CD4-positive, alpha-beta T cell treated with Interleukin-6 at 100 ng/mL for 8 hours (primary cell): ENCODE measurements at places on chromosomes 4 and X.

DNA sequence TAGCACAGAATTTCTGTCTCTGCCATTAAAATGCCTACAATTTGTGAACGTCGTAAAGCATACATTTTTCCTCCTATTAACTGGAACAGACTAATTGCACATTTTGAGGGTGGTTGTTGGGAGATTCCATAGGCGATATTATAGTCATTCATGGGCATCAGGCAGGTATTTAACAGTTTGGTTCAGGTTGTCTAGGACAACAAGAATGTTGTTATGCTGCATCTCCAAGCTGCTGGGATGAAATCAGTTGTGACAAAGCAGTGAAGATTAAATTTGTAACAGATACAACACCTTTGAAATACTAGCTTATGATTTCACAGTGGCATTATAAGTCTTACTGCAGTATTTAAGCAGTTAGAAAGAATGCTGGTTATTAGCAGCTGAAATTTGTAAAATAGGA lies 339.7 kb upstream of the PITX2 start:
- no peak for DNase-seq

GRCh38 chrX:85992811-85993229 lies 54.5 kb downstream of the CHM start:
- DNase-seq, result no peak

DNA sequence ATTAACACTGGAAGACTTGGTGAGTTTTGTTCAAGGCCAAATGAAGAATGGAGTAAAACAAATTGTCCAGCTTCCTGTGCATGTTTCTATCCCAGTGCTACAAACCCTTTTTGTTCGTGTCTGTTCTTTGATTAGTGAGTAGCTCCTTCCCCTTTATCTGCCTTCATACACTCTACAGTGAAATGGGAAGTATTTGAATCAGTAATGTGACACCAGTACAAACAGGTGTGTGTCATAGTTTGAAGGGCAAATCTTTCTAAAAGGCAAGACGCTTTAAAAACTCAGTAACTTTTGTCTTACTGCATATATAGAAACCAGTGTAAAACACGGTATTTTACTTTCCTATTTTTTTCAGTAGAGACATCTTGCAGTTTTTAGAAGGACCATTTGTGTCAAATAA lies 5.9 kb downstream of the ARHGEF38 start:
- DNase-seq, result no peak

DNA sequence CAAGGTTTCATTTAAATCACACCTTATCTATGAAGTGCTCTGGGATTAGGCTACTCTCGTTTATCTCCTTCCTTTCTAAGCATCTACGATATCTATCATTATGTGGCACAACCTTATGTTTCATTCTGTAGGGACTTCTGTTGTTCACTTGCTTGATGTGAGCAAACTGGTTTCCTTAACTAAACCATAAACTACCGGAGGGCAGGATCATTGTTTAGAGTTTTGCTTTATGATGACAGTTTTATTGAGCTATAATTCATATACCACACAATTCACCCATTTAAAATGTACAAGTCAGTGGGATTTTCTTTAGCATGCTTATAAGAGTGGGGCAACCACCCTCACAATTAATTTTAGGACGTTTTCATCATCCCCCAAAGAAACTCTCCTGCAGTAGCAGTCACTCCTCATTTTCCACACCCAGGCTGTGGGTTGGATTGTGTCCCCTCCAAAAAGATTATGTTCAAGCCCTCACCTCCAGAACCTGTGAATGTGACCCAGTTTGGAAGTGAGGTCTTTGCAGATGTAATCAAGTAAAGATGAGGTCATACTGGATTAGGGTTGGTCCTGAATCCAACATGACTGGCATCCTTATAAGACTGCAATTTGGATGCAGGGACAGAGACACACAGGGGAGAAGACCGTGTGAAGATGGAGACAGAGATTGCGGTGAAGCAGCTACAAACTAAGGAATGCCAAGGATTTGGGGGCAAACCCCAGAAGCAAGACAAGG lies 42.1 kb upstream of the SH3RF1 start:
- no peak for DNase-seq

- no peak for DNase-seq
Measured at GRCh38 chrX:1719270-1719669, 104.4 kb downstream of the ASMT start.

DNA sequence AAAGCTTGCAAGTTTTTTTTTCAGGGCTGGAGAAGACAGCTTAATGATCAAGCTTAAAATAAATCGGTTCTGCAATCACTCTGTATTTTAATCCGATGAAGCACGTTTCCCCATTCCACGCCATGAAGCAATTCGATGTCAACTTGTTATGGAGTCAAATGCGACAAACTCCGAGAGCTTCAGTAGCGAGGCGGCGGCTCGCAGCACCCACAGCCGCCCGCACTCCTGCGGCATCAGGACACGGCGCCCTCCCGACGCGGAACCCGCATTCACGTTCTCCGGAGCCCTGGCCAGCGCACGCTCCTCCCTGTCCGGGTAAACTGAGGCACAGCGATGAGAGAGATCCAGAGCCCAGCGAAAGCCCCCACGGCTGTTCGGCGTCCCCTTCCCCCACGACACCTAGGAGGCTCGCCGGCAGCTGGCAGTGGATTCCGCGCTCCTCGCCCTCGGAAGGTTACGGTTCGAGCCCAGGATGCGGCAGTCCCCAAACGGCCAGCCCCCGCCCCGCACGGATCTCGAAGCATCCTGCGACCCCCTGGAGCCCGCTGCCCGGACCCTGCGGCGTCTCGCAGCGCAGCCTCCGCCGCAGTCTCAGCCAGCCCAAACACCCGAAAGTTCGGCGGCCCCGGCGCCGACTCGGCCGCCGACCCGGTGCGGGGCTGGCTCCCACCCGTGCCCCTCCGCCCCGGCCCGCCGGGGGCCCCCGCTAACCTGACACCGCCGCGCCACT lies 507 bp downstream of the MFAP3L start:
- DNase-seq, result no peak

DNA sequence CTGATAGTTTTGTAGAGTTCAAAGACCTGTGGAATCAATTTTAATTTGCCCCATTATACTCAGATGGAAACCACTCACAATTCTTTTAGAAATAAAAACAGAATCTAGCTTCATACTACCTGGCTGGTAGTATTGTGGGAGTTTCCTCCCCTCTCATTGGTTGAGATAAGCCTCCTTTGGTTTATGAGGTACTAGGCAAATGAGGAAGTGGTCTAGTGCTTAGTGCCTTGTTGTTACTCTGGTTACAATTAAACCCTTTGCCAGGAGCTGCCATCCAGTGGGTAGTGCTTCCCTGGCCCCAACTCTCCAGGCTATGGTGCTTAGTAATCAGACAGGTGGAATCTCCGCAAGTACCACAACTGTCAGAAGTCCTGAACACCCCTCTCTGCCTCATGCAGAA lies 118.3 kb downstream of the CDKL5 start:
- DNase-seq, result no peak

DNA sequence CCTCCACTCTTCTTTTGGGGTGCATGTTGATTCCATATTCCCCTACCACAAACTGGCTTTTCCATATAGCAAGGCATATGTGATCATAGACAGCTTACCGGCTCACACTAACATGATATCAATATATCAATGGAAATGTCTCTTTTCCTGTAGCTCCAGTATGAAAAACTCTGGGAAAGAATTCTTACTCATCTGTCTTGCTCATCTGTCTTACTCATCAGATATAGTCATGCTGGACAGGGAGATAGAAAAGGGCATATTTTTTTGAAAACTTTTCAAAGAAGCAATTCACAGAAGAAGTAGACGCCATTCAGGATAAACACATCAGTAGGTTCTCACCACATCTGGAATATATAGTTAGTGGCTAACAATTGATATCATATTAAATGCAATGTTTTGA lies 794.7 kb downstream of the RAB28 start:
- no peak for DNase-seq

DNA sequence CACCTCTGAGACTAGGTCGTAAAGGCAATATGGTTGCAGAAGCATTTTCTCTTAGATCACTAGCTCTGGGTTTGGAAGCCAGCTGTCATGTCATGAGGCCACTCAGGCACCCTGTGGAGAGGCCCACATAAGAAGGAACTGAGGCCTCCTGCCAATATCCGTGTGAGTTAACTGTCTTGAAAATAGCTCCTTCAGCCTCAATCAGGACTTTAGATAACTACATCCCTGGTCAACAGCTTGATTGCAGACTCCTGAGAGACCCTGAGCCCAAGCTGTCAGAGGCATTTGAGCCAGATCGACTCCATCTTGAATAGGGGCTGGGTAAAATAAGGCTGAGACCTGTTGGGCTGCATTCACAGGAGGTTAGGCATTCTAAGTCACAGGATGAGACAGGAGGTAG lies 15.1 kb upstream of the REPS2 start:
- DNase-seq, result no peak

DNA sequence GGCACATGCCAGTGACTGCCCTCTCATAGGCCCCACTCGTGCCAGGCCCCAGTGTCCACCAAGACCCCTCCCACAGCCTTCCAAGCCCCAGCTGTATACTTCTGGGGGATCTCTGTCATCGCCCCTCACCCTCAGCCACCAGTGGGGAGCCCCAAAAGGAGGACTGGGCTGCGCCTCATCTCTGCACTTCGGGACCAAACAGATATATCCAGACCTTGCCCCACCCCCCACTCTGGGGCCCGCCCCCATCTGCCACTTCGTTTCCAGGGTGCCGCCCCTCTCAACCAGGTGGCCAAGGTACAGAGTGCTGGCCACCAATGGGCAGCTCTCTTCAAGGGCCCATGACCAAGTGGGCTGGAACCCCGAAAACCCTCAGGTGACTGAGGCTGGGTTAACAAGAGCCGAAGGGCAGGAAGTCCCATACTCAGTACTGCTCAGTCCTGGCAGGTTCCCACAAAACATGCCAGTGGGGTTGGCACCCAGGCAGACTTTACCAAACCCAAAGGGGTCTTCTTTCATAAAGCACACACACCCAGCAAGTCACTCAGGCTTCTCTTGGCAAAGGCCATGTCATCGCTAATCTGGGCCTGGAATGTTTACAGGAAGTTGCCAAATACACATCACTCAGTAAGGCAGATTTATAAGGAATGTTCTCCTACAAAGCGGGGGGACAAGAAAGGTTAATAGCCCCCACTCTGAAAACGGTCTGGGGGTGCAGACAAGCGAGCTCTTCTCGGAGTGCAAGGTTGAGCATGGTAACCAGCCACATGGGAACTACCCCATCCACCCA lies 4.4 kb downstream of the ZFYVE28 start:
- no peak for DNase-seq

- DNase-seq, result no peak
Measured at GRCh38 chr4:54971474-54971950, 153.9 kb downstream of the KDR start.

GRCh38 chr4:153327247-153327646 lies 17.2 kb upstream of the MND1 start:
- DNase-seq, result no peak

DNA sequence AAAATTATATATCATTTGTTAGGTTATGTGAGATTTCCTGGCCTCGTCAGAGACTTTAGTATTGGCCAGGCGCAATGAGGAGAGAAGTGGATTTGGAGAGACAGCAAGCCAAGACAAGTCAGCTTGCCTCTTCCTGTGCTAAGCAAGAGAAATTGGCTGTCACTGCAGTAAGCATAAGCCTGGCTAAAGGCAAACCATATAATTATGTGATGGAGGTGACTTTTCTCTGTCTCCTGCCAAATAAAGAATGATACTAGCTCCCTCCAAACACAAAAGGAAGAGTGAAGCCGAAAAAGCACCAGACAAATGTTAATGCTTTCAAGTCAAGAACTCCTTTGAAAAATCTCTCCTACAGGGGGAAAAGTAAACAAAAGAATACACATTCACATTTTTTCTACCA lies 2246.0 kb downstream of the ARAP2 start:
- no peak for DNase-seq

DNA sequence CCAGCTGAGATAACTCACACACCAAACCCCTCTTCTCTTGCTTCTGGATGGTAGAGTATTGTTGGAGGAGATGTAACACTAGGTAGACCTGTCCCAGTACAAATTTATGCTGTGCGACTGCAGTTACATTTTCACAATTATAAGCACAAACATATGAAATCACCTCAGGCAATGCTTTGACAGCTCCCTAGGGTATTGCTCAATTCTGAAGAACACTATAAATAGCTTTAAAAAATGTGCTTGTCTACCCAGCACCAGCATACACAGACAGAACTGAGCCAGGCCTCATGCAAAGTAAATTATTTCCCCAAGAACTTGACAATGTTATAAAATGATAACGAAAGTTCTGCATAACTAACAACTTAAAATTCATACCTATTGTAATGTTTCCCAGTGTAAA lies 1999.1 kb upstream of the ADGRL3 start:
- no peak for DNase-seq

- DNase-seq, result no peak
Measured at GRCh38 chr4:119774840-119775239, 146.2 kb upstream of the PDE5A start.

DNA sequence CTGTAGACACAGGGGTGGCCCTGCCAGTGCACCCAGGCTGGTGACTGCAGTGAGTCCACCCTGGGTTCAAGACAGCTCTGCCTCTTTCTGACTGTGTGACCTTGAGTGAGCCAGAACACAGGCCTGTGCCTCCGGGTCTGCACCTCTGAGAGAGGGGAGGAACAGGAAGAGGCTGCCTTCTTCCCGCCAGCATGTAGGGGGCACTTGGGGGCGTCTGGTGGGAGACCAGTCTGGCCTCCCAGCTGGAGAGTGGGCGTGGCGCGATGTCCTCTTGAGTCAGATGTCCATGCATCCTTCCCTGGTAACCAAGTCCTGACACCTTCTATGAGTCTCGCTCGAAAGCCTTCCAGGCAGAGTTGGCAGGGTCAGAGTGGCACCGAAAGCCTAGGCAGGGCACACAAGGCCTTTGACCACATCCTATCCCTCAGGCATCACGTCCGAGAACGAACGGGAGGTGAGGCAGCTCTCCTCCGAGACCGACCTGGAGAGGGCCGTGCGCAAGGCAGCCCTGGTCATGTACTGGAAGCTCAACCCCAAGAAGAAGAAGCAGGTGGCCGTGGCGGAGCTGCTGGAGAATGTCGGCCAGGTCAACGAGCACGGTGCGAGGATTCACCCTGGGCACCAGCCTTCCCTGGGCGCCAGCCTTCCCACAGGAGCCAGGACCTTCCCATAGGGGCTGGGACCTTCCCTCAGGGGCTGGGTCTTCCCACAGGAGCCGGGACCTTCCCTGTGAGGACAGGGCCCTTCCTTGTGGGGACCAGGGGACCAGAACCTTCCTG lies 21.3 kb downstream of the WFS1 start:
- no peak for DNase-seq
